Eye (tissue), 1 donor: ENCODE measurements at places on chromosomes 11 and 22.
A peak's percentile ranks its signal among the peaks of the same experiment; 100 is the strongest.

- DNase-seq: no peak
These were observed 16.9 kb downstream of the ELFN2 start for GRCh38 chr22:37410174-37411055.

- DNase-seq: no peak
These were observed 4.8 kb downstream of the SLC35E4 start for GRCh38 chr22:30640361-30640760.

DNA sequence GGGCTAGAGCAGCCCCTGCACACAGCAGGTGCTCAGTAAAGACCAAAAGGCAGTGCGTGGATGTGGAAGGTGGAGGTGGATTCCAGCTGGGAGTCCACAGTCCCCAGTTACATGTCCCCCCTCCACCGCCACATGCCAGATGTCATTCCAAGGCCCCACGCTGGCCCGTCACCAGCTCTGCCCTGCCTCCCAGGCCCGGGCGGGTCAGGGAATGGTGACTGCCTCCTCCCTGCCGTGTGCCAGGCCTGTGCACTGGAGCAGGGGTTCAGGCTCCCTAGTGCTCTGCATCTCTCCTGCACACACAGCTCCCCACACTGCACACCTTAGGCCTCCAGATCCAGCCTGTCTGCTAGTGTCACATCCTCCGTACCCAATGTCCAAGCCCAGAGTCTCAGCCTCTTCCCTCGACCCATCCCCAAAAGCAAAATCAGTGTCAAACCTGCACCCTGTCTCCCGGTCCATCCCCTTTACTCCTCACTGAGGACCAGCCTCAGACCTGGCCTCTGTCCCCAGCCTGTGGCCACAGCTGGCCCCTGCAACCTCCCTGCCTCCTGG, 40.2 kb upstream of the PRODH start:
- no peak for DNase-seq

- no peak for DNase-seq
These were observed 7.3 kb downstream of the NAV2 start for GRCh38 chr11:19719960-19720359.

DNA sequence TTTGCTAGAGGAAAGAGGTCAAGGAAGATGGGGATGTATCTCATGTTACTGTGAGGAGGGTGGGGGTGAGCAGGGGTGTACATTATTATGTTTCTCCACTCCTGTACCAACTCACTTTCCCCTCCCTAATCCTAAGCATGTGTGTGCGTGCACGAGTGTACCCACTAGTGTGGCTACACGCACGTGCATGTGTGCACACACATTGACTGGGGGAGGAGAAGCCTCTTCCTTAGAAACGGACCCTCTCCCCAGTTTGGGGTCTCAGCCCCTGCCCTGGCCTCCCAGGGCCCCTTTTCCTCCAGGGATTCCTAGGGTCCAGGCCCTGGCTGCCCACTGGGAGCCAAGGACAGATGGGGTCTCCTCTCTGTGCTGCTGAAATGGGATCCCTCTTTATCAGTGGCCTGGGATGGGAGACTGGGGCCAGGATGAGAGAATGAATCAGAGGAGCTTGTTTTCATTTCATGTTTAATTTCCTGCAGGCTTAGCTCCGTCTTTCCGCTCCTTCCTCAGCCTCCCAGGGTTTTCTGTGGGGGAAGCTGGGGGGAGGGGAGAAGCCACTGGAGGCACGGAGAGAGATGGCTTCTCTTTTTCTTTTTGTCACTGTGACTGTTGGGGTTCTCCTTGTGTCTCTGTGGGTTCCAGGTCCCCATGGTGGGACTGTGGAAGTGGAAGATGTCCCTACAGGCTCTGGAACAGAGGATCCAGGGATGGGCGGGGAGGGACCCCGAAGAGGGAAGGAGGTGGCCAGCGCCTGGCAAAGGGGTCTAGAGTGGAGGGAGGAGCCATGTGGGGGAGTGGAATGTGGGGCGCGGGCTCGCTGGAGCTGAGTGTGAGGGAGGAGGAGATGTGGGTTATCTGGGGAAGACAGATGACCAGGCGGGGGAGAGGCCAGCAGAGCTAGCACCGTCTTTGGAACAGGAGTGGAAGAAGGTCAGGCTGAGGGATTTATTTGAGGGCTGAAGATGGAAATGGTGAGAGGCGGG, 40.3 kb downstream of the ALX4 start:
- DNase-seq: peak; percentile 76

GRCh38 chr11:45100339-45100738, 46.1 kb upstream of the PRDM11 start:
- DNase-seq: no peak

DNA sequence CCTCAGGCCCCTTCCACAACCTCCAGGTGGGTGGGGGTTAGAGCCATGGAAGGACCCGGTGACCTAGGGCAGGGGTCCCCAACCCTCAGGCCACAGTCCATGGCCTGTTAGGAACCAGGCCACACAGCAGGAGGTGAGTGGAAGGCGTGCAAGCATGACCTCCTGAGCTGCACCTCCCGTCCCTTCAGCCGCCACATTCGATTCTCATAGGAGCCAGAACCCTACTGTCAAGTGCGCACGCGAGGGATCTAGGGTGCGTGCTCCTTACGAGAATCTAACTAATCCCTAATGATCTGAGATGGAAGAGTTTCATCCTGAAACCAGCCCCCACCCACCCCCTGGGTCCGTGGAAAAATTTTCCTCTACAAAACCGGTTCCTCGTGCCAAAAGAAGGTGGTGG, 3.6 kb upstream of the KRTAP5-4 start:
- DNase-seq: no peak

DNA sequence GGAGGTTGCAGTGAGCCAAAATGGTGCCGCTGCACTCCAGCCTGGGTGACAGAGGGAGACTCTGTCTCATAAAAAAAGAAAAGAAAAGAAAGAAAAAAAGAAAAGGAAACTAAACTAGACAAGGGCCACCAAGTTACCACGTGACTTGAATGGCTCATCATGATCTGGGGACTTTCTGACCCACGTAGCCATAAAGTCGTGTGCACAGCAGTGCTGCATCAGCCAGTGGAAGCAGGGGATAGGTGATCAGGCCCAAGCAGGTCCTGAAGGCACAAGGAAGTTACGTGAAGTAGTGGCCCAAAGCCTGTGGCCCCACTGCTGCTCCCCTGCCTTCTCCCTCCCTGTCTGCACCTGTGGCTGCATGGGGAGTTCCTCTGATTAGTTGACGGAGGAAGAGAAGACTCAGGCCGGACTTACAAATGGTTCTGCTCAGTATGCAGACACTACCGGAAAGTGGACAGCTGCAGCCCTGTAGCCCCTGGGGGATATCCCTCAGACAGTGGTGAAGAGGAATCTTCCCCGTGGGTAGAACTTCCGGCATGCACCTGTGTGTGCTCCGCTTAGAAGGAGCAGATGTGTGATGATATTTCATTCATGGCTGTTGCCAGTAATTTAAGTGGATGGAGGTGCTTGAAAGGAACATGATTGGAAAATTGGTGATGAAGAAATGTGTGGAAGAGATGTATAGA, 18.2 kb upstream of the CD81 start:
- no peak for DNase-seq

DNA sequence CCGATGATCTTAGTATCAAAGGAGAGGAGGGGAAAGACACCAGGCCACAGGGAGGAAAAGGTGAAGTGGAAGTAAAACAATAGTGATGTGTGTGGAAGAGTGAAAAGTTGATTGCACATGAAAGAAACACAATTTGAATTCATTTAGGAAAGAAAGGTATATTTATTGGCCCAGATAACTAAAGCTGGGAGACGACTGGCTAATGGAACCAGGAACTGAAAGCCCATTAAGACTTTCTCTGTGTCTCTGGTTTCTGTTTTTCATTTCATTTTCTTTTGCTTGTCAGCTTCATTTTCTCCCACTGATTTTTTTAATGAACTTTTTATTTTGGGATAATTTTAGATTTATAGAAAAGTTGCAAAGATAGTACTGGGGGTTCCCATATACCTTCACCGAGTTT, 5.1 kb upstream of the DCHS1 start:
- no peak for DNase-seq

DNA sequence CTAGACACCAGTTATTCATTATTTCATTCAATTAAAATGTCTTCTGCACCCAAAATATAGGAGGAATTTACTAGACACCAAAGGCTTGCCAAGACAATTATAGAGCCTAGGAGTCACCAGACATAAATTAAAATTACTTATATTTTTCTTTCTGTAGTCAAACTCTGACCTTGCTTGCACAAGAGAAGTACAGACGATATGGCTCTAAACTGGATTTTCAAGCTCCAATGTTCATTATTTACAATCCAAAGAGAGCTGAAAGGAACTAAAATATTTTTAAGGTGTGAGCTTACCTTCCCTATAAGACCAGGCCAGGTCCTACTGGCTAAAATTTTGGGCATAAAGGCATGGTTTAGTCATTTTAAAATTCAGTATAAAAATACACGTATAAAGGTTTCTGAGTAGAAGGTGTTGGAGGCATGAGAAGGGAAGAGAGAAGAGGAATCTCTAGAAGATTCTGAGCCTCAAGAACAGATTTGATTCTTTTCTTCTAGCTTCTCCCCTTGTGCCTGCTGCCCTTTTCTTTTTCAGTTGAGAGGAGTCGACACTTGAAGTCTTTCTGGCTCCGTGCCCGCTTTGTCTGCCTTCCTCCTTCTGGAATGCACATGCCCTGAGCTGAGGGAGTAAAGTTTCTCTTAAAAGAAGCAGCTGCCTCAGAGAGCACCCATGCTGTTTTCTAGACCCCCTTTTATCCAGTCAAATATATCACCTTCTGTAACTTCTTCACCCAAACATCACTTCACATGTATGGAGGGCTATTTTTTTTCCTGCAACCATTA, 13.5 kb downstream of the C11orf97 start:
- peak; percentile 85 for DNase-seq

DNA sequence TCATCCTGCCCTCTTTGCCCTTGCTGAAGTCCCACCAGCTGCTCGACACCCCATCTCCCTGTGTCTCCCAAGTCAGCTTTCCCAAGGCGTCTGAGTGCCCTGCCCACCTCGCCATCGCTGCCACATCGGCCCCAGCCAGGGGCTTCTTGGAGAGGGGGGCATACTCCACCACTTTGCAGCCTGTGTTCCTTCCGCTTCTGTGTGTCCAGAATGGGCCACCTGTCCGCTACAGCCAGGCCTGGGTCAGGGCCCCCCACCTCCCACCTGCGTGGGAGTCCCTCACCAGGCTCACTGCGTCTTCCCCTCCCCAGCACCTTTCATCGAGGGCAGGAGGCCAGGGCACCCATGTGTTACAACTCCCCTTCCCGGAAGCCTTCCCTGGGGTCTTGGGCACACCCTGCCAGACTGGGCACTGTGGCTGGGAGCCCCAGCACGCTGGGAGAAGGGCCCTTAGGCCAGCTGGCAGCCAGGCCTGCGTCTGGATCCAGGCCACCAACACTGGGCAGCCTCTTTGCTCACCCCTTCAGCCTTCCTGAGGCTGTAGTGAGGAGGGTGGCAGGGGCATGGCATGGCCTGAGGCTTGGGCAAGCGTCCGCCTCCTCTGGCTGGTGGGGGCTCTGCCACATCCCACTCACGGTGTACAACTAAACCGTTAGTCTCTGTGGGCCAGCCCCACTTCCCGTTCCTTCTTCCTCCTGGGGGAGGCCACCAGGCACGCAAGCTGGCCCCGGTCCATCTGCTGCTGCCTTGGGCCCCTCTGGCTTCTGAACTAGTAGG, 13.4 kb downstream of the CPT1A start:
- no peak for DNase-seq

DNA sequence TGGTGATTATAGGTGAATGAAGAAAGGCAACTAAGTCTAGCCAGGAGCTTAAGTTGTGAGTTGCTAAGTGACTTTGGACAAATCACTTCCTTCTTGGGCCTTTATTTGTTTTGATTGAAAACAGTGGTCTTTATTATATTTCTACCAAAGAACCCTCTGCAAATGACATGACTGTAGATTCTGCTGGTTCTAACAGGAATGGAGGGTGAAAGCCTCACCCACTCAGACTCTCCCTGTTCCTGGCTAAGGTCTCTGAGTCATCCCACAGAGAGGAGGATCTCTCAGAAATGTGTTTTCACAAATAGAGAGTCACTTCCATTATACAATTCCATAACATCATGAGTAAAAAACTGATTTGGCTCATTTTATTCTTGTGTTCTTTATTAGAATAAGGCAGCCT, 583.9 kb upstream of the LRRC4C start:
- no peak for DNase-seq

- peak; percentile 12 for DNase-seq
These were observed 141.6 kb downstream of the EFCAB6 start for GRCh38 chr22:43670513-43670912.

DNA sequence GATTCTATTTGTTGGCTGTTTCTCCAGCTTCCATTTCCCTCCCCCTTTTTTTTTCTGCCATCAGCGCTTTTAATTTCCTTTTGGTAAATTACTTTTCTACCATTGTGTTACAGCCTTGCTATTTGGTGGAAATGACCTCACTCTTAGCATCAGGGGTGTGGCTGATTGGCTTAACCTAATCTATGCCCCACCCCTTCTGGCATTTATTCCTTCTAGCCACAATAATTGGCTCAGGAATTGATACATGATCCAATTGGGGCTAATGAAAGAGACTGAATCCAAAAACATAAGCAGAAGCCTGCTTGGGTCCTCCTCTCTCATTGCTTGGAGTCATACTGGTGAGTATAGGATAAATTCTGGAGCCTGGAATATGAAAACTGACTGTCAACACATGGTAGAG, 402.4 kb upstream of the LRRC4C start:
- no peak for DNase-seq

GRCh38 chr11:20762116-20762844, 92.9 kb downstream of the NELL1 start:
- DNase-seq: peak; percentile 48

DNA sequence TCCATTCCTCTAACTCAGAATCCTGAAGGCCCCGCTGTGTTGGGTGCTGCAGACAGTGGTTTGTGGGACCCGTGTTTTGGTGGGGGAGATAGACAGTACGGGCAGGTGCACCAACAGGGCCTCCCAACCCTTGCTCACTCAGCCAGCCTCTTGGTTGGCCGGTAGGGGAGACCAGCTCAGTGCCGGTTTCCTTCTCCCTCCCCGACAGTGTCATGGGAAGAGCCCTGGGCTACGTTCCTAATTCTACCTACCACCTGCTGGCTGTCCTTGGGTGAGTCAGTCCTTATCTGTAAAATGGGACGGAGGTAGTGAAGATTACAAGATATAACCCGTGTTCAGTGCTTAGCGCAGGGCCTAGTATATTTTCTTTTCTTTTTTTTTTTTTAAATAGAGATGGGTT, 5.9 kb downstream of the TMEM134 start:
- DNase-seq: no peak

GRCh38 chr11:12800871-12801270, 126.7 kb downstream of the TEAD1 start:
- DNase-seq: no peak
